ENCODE measurements at places on chromosomes 4 and X.

DNA sequence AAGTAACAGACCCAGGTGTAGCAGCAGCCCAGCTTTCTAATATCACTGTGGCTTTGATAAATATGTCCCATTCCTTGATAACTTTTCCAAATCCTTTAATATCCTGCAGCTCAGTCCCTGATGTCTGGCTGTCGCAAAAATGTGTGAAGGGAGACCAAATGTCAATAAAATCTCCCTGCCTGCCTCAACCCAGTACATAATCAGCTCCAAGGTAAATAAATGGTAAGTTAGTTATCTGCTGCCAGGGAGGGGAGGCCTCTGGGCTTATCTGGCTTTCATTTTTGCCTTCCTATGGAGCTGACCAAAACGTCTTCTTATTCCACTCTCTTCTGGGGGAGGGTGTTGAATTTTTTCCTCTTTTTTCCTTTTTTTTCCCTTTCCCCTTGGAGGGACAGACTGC is 630.6 kb downstream of the MID1IP1 start:
- DNase-seq = no peak

DNA sequence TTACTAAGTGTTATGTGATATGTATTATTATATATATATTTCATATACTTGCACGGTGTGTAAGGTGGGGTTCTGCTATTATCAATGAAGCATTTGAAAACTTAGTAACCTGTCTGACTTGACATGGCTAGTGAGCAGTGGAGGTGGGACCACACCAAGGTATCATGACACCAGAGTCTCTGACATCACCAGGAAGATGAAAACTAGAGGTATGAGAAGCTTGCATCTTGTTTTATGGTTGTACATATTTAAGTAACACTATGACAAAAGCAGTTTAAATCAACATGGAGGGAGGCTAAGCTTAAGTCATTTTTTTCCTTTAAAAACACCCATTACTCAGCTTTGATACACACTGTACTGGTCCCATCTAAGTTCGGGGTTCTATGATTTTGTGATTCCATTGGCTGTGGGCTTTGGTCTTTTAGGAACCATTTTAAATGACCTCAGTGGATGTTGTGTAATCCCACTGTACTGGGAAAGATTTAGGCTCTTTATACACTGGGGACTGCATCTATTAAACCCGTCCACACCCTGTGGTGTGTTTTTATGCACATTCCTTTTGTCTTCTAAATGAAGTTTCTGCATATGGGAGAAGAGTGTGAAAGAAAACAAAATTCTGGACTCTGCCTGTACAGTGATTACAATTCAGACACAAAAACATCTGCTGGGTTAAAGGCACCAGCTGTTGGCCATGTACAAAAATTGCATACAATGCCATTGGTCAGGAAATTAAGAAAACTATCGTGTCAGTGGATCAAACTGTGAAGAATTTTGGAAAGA is 570.6 kb downstream of the SPRY1 start:
- DNase-seq = no peak

DNA sequence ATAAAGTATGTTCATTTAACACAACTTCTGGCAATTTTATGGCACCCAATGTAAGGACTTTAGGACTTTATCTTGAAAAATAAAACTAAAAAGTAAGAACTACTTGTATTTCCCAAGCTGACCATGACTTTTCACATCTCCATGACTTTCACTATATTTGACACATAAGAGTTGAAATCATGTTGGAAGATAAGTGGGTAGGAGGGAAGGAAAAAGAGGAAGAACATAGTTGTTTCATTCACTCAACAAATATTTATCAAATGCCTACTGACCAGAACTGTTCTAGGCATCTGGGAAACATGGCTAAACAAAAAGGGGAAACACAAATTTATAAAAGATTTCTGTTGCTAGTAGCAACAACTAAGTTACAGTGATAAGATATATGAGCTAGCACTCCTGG is 16.0 kb downstream of the SCLT1 start:
- DNase-seq = no peak

DNA sequence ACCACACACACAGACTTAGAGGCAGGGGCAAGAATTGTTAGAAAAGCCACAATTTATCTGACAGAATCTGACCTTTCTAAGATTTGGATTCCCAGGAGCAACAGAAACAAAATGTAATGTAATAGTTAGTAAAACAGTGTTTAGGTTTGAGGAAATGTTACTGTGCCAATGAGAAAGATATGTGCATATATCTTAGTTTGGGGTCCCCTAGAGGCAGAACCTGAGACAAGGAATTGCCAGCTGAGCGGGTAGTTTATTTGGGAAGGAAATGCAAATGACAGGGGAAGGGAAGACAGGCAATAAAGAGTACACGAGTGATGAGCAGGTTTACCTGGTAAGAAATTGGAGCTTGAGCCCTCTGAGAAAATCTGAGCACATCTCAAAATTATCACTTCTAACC is 31.3 kb upstream of the DDX53 start:
- no peak for DNase-seq

DNA sequence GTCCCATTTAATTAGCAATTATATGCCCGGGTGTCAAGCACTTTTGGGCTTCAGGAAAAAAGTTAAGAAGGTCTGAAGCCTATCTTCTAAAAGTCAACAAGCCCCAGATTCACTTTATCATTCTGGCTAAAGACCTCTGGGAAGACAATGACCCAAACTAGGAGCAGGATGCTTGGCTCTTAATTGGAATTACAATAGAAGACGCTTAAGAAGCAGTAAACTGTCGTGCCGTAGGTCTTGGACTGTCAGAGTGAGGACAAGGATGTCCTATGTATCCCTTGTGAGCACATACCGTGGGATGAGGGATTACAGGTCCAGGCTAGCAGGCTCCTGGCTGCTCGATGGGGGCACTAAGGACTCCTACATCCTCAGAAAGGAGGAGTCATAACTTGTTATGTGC is 3.2 kb upstream of the ARHGAP36 start:
- DNase-seq = no peak

DNA sequence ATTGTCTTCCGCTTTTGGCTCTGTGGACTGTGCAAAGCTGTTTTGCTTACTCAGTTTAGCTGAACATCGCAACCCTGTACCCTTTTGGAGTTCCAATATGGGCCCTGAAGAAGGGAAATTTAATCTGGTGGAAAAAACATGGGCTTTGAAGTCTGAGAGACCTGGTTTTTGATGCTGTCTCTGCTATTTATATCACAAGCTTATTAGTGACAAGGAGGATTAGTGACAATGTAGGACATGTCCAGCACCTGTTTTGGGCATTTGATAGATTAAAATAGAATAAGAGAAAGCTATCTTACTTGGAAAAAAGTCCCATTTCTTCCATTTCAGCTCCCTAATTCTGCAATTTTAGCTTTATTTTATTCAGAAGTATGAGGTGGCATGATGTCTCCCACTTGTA is 417.3 kb downstream of the SPRY1 start:
- no peak for DNase-seq

DNA sequence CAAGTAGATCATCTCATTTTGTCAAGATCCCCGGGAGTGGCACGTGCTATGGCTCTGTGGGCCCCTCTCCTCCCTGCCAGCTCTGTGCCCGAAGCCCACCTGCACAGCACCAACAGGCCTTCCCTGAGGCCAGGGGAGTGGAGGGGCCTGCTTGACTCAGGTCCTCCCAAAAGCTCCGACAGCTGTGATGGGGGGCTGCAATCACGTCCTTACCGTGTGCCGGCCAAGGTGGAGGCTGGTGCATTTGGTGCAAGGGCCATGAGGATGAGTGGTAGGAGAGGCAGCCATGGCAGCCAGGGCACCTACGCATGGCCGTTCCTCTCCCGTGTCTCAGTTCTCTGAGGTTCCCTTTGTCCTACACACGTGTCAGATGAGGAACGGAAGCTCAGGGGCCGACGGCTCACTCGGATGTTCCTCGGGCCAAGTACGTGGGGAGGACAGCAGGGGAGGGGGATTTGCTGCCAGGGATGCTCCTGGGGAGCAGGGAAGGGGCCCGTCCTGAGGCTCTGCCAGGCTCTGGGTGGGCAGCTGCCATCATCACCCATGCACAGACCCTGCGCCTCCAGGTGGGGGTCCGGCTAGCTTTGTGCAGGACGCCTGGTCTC is 95.8 kb downstream of the HMX1 start:
- no peak for DNase-seq

DNA sequence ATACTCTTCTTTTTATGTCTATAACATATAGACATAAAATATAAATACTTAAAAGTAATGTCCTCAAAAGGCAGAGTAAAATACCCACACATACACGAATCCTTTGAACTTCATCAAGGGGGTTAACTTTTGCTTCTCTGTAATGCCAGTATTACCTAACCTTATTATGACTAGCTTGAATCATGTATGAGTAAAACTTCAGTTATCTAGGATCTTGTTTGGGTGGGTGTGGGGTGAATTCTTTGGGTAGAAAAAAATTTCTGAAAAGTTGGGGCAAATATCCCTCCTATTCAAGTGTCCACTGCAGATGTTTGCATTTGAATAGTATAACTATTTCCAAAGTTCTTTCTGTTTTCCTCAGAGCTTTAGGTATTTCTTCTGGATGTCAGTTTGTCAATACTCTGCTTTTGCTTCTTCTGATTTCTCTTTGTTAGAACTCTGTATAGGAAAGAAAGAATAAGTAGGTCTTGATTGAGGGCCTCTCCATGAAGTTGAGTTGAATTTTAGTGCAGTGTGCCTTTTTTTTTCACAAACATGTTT is 173.8 kb downstream of the ADGRL3 start:
- DNase-seq = no peak

- DNase-seq = no peak
Measured at GRCh38 chrX:68411729-68412128, 21.6 kb downstream of the OPHN1 start.

DNA sequence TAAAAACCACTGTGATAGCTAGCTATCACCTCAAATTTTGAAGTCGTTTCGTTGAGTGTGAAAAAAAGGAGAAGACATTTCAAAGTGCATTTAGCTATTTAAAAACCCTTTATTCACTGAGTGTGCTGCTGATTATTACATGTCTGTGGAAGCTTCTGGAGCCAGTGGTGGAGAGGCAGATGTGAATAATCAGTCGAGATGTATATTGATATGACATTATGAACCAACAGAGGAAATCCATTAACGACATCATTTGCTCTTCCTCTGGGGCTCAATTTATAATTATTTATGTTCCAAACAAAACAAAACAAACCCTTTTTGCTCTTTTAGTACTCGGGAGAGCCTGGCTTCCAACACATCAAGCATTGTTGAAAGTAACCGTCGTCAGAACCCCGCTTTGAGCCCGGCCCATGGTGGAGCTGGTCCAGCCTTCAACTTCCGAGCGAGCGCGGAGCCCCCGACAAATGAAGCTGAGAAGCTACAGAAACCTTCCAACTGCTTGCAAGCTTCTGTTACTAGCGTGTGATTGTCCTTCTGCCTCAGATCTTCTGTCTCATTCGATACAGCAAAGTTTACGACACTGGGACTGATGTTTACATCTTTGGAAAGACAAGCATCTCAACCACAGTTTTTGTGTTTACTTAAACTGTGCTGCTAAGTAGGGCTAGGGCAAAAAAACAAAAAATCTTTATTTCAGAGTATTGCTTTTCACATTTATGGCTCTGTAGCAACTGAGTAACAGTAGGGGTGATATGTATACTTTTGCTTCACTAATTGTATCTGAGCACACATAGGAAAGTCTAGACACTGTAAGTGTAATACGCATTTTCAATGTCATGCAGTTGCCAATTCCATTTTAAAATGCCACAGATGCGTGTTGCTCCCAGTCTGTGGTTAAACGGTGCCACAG is 111.9 kb downstream of the STOX2 start:
- no peak for DNase-seq

GRCh38 chr4:188455062-188455752 is 316.0 kb downstream of the TRIML1 start:
- DNase-seq = no peak

Data from activated CD4-positive, alpha-beta T cell treated with anti-CD3 and anti-CD28 coated beads, Interleukin-2, Interleukin-4, amounts not matched to agents 100 ng/mL and 50 ng/mL, durations not matched to agents 16 hours and 8 hours (primary cell).